Stimulated activated CD8-positive, alpha-beta memory T cell treated with anti-CD3 and anti-CD28 coated beads, Interleukin-7, amount 100 ng/mL, for 48 hours (primary cell): ENCODE measurements at places on chromosomes 1 and 21.

DNA sequence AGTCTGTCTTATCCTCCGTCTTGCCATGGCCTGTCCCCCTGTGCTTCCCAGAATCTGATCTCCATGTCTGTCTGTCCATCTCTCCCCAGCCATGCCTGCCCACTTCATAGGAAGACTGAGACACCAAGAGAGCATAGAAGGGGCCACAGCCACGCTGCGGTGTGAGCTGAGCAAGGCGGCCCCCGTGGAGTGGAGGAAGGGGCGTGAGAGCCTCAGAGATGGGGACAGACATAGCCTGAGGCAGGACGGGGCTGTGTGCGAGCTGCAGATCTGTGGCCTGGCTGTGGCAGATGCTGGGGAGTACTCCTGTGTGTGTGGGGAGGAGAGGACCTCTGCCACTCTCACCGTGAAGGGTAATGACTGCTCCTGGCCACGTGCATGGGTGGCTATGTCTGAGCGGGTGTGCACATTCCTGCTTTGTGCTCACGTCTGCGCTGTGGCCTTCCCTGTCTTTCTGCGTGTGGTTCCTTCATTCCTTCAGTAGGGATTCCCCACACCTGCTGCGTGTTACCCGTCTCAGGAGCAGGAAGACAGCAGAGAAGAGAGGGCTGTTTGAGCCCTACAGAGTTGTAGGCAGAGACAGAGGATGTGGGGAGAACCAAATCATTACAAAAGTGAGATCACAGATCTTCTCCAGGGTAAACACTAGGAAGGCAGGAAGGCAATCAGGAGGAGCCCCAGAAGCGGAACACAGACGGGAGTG is 80.8 kb downstream of the OBSCN start:
- no peak for DNase-seq

GRCh38 chr1:3999941-4000735 is 100.1 kb upstream of the C1orf174 start:
- no peak for DNase-seq

- peak; percentile 66 for DNase-seq
These were observed 2.8 kb upstream of the C1orf162 start for GRCh38 chr1:111471012-111471411.

DNA sequence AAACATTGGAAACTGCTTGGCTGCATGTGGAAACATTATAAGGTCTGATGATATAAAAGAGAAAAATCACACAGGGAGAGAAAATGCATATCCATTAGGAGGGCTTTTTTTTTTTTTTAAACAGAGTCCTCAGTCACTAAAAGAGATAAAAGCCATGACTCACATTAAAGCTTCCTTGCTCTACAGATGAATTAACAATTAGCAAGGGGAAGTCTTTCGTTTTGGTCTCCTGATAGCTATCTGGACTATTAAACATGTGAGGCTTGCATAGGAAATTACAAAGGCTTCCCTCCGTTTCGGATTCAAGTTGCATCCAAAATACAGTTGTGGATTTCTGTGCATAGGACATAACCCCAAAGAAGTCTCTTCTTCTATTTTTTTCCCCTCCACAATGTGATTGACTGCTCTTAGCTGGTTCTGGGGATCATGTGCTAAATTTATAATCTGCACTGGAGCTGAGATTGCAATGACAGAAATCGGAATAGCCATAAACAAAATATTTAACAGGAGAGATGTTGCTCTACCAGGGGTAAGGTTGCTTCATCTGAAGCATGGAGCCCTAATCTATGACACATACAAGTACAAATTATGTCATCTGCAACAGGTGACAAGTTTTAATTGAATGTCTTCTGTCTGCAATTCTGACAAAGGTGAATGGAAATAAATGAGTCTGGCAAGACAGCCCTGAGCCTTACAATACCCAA is 146.8 kb downstream of the ESRRG start:
- no peak for DNase-seq

DNA sequence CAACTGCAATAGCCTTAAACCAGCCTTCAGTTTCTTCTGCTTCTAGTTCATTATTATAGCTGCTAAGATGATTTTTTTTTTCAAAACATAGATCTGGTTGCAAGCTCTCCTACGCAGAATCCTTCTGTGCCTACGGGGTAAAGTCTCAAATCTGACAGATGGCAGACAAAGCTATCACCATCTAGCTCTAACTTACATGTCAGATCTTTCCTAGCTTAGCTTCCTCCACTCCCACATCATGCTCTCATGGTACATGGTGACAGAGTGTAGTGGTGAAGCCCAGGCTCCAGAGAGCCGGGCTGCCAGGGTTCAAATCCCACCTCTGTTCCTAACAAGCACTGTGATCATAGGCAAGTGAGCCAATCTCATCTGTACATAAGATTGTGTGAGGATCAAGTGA is 24.2 kb upstream of the GUCA2B start:
- DNase-seq: no peak

DNA sequence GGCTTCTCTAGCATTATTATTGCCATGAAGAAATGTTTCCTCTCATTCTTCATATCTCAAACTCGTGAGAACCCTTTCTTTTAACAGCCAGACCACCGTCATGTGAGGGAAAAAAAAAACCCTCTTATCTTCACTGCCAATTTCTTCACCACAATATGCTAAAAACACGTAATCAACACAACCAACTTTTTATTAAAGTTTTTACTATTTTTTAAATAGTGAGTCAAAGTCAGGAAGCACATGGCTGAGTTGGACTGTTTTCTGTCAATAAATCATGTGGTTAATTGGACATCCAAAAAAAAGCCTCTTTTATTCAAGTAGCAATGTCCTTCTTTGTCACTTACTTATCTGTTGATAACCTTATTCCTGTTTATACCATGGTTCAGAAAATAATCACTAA is 55.9 kb upstream of the SAMD13 start:
- DNase-seq: no peak

DNA sequence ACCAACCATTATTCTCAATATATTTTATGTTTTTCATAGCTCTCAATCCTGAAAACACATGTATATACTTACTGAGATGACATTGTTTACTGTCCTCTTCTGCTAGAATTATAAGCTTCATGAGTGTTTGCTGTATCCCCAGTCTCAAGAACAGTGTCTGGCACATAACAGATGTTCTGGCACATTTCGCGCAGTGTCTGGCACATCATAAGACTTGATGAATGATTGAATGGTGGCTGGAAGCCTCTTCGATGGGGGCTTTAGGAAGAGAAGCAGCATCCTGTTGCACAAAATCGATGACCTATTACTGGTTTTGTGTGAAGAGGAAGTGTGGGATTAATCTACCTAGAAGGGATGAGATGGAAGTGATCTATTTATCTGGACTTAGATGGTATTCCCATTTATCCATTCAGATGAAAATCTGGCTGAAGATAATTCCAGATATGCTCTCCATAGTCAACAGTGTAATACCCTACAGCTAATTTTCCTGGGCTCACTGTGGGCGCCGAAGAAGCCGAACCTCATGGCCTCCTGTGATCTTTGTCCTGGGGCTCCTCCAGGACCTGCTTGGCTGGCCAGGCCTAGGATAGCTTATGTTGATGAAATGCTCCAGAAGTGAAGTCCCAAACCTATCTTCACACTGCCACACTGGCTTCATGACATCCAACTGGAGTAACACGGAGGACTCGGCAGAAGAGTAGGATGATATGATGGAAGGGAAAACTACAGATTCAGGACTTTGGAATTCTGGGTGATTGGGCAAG is 26.5 kb downstream of the CD34 start:
- no peak for DNase-seq

DNA sequence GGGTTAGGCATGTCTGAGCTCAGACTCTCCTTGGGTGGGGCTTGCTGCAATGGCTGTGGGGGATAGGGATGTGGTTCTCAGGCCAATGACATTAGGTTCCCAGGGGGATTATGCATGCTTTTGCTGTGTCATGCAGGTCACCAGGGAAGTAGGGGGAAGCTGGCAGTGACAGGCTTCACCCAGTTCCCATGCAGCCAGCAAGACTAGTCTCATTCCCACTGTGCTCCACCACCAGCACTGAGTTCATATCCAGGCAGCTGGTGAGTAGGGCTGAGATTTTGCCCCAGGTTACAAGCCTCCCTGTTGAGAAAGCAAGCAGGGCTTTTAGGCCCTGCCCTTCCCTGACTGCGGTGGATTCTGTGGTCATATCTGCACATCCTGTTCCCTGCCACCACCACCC is 32.1 kb upstream of the PLA2G5 start:
- DNase-seq: no peak

DNA sequence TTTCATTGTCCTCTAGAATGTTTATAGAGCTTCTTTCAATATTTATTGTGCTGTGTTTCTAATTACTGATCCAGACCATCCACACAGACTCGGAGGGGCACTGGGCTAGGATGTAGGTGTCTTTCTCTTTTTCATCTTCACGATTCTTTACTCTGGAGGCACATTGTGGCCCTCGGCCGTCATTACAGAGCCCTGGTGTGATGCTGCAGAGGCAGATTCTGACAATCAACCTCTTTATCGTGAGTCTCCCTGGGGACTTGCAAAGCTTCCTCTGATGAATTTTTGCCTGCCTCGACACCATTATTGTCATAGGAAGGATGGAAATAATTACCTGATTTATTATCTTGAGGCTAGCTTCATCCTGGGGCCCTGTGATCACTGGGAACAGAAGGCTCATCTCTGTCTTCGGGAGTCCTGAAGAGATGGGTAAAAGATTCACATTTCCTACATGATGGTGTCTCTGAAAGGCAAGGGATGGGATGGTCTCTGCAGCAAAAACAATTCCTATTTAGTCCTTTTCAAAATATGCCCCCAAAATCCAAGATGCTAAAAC is 89.4 kb downstream of the SEC16B start:
- no peak for DNase-seq

GRCh38 chr1:17603091-17603841 is 63.8 kb downstream of the ARHGEF10L start:
- no peak for DNase-seq
